ENCODE measurements at places on chromosomes 5 and 9.

- no peak for DNase-seq
Observed at GRCh38 chr5:136814619-136815378, 449.5 kb upstream of the TRPC7 start.

GRCh38 chr5:142735323-142736246, 34.6 kb upstream of the ARHGAP26 start:
- no peak for DNase-seq

GRCh38 chr9:69023650-69024049, 9.7 kb upstream of the PRKACG start:
- no peak for DNase-seq

DNA sequence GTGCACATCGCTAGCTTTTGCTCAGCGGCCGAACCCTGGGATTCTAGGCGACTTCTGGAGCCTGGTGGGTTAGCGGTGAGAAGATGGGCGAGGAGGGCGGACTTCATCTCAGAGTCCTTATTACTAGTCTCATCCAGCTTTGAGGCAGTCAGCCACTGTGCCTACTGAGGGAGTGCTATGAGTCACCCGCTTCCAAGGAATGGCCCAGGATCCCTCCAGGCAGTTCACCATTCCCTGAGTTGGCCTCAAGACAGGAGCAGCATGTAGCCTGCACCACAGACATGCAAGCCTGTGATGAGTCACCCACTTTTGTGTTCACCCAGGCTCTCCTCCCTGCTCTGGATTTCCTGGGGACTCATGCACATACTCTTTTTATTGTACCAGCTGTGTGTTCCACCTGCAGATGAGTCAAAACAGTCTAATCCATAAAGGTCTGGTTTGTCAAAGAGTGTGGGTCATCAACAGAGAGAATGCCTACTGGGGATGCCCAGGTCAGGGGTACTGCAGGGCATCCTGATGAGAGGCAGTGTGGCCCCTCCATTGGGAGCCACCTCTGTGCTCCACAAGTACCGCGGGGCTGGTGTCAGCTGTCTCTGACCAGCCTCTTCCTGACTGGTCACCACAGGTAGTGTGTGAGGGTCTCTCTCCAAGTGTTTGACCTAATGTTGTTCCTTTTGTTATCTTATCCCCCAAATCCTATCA, 20.2 kb downstream of the SLC22A5 start:
- DNase-seq, result peak; percentile 33

Data from MV-4-11 (cell line).